NCI-H1417 treated with DMSO at 0.1 percent for 48 hours (cell line): ENCODE measurements at places on chromosomes 4 and X.

GRCh38 chrX:134670134-134670924, 12.1 kb upstream of the PLAC1 start:
- DNase-seq: no peak

DNA sequence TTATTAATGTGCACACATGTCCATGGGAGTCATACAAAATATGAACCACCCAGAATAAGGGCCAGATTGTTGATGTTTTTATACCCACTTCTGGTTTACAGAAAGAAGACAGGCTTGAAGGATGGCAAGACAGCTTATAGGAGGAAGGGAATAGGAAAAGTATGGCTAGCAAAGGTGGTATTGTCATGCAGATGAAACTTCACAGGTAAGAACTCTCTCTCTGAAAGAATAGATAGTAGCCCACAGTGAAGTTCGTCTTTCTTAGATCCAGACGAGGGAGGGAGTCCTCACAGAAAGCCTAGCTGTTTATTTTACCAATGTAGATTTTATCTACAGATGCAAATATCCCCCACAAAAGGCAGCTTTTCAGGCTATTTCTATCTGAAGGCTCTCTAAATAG, 43.7 kb upstream of the SPIN4 start:
- DNase-seq: no peak

GRCh38 chr4:26493461-26493860, 3.2 kb upstream of the CCKAR start:
- DNase-seq: no peak

- DNase-seq: no peak
Observed at GRCh38 chr4:57655342-57655741, 545.2 kb upstream of the IGFBP7 start.

DNA sequence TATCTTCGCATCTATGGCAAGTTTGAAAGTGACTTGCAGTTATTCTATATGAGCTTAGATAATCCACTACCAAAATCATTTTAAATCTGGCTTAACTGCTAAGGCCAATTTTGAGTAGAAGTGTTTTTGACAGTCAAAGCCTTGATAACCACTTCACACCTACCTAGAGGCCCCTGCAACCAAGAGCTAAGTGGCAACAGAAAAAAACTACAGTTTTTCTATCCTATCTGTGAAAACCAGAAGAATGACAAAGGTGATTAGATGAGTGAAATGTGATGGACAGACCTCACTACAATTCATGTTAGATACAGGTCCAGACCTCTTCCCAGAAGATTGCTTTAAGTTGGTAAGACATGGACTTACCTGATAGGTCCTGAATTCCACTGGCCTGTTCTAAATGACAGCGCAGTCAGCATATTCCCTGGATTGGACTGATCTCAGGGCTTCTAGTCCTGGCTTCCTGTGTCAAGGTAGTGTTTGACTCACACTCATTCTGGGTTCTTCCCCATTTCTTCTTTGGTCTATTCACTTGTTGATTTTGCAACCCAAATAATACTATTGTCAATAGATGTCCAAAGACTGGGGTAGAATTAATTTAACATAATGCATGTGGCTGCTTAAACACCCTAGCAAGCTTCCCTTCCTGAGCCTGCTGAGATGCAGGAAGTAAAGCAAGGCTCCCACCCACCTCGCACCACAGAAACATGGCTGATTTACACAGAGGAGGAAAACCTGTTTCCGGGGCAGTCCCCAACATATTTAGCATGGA, 65.1 kb downstream of the PPP3CA start:
- no peak for DNase-seq

DNA sequence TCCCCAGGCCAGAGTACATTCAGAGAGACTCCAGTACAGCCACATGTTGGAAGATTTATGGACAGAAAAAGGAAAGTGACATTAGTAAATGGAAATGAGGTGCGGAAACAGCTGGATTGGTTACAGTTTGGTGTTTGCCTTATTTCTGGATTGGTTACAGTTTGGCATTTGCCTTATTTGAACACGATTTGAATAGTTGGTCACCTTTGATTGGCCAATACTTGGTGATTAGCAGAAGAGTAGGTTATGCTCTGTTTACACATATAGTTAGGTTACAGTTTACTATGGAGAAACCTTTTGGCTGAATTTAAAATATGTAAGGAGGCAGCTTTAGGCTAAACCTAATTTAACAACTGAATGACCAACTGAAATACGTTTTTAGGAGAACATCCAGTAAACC, 173.7 kb downstream of the AASDH start:
- no peak for DNase-seq

- no peak for DNase-seq
Observed at GRCh38 chrX:71871367-71871766, 39.3 kb upstream of the NHSL2 start.

GRCh38 chr4:118810991-118811764, 24.7 kb downstream of the SEC24D start:
- DNase-seq: no peak

GRCh38 chr4:19776021-19776459, 475.7 kb upstream of the SLIT2 start:
- no peak for DNase-seq

- no peak for DNase-seq
Observed at GRCh38 chr4:91369116-91369515, 934.6 kb upstream of the GRID2 start.

DNA sequence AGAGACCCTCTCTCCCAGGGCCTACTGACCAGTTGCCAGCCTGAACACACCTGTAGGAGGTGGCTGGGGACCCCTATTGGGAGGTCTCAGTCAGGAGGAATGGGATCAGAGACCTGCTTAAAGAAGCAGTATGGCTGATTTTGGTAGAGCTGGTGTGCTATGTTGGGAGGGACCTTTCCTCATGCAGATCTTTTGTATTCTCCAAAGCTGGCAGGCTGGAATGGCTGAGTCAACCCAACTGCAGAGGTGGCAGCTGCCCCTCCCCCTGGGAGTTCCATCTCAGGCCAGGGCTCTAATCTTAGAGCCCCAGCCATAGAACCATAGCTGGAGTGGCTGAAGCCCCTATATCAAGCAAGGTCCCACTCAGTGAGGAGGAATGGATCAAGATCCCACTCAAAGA, 279.3 kb upstream of the BMP3 start:
- DNase-seq: no peak

- DNase-seq: no peak
Observed at GRCh38 chrX:71941145-71941544, 30.5 kb downstream of the NHSL2 start.

- no peak for DNase-seq
Observed at GRCh38 chrX:43970528-43970927, 2.7 kb downstream of the NDP start.

DNA sequence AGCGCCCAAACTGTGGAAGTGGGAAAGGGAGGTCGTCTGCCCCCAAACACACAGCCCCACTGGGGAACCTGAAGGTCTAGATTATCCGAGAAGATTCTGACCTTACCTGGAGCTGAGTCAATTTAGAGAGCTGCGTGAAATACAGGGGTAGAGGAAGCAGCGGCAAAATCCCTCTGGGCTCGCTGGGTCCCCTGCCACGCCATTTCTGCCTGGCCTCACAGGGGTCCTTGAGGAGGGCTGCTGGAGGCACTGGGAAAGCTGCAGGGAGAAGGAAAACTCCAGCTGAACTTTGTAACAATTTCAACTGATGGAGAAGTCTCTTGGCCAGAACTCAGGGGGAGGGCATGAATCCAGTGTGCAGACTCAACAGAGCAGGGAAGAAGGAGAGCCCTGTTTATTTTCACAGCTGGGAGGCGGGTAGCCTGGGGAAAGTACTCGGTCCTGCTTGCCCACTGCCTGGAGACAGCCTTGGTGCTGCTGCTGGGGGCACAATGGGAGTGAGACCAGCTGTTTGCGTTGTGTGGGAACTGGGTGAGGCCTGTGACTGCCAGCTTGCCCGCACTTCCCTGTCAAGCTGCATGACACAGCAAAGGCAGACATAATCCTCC, 93.2 kb upstream of the MAPK10 start:
- DNase-seq: no peak

DNA sequence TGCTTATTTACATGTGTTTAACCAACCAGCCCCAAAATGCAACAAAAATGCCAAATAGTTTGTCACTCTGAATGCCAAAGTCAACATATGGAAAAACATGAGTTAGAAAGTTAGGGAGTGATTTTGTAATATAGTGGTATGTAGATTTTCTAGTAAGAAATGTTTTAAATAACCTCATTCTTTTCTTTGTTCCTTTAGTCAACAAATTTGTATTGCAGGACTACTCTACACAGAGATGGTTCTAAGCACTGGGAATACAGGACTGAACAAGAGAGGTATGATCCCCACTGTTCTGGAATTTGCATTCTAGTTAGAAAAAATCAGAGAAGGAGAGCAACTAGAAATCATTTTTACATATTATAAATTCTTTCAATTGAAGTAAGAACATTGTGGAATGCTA, 218.8 kb upstream of the ANXA10 start:
- DNase-seq: no peak

GRCh38 chr4:173337463-173337862, 3.3 kb upstream of the HMGB2 start:
- DNase-seq: no peak

- no peak for DNase-seq
Observed at GRCh38 chr4:98358630-98359248, 97.6 kb downstream of the RAP1GDS1 start.

DNA sequence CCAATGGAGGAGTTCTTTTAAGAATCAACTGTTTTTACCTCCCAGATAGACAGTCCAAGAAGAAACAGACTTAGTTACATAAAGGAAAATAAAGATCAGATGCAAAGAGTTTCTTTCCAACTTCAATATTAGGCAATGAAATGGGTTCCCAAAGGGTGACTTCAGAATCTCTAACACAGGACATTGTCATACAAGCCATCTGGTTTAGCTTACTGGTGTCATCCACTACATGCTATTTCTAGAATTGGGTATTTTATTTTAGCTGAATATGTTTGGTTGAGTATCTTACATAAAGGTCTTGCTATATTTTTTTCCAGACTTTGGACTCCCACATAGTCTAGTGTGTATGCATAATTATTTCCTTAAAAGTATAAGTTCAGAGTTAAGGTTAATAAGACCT, 162.1 kb upstream of the SLC7A11 start:
- no peak for DNase-seq
